ENCODE measurements at places on chromosomes 6 and 20. TPM values are rescaled to one million over a fixed set of nuclear protein-coding genes. Genes with fewer than 3 reads are reported as not detected.
A peak's percentile ranks its signal among the peaks of the same experiment; 100 is the strongest.

DNA sequence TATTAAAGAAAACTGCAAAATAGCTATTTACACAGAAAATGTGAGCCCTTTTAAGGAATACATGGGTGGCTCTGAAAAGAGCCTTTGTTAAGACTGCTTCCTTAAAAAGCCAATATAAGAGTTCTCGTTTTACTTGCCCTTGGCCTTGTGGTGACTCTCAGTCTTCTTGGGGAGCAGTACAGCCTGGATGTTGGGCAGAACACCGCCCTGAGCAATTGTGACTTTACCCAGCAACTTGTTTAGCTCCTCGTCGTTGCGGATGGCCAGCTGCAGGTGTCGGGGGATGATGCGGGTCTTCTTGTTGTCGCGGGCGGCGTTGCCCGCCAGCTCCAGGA lies 111.5 kb downstream of the HFE start:
- DNase-seq, result no peak

CFB gene
- 2.2 TPM for total RNA-seq

DNA sequence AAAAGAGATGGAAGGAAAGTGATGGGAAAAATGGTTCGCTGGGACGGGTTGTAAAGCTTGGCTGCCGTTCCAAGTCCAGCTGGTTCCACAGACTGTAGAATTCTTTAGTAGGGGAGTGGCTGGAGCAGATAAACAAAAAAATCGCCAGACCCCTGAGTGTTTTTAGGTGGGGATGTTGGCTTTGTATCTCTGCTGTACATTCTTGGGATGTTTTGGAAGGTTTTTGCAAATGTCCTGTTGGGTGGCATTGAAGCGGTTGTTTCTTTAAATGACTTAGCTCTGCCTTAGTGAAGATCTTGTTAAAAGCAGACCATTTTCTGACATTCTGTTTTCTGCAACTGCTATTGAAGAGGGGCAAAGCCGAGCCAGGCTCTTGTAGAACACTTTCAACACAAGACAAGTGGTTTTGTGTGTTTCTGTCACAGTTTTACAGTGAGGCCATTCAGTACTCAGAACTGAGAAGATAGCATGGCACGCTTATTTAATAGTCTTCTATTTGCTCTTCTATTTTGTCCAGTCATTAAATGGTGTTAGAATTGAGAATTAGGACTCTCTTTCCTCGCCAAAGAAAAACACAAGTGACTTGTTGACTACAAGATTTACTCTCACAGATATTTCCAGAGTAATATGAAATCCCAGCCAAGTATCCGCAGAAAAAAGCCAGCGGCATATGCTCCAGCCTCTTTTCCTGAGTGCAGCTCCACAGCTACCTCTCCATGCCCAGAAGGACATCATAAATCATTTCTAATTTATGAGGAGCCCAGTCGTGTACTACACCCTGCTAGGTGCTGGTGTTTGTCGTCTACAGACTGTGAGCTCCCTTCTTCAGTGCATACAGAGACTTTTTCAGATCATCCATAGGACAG lies 65.8 kb downstream of the PHACTR2 start:
- DNase-seq, result peak; percentile 28

DNA sequence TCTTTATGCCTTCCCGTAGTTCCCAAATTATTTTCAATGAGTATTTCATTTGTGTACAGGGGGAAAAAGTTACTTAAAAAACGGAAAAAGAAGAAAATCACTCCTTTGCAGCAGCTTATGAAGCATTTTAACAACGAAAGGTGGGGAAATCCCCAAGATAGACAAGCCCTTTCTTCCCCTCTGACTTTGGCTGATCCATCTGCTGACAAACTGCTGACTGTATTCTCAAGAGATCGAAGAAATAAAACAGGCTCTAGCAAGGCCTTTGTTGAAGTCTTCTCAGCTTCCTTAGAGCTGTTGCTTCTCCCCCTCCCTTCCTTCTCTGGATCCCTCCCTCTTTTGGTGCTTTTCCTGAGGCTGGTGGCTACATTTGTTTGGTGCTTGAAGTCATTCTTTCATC lies 325.2 kb downstream of the NRN1 start:
- no peak for DNase-seq

- no peak for DNase-seq
Measured at GRCh38 chr6:89703292-89703691, 64.7 kb upstream of the LYRM2 start.

DYNLT1 gene
- 133 TPM for total RNA-seq

ULBP2 gene
- total RNA-seq, result 7.4 TPM

SALL4 gene
- total RNA-seq, result not detected

DNA sequence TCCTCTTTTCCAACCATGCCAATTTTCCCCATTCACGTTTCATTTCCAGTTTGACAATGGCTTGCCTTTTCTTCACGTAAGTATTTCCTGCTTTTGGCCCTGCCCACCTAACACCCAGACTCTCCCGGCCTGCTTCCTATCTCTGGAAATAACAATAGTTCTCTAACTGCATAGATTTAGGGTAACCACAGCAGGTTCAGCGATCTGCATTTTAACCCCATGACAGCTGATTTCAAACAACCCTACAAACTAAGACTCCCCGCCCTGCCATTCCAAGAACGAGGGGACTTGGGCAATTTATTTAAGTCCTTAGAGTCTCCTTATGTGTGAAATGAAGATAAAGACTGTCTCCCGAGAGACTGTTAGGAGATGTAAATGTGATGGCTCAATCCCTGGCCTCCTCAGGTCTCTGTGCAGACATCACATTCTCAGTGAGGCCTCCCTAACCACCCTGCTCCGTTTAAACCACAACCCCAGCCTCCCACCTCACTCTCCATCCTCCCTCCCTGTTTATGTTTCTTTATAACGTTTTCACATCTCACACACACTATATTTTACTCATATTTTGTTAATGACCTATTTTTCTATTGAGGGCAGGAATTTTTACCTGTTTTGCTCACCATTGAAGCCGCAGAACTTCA lies 134.8 kb downstream of the GJA10 start:
- no peak for DNase-seq

- no peak for DNase-seq
Measured at GRCh38 chr6:119480961-119481497, 131.5 kb upstream of the MAN1A1 start.

DNA sequence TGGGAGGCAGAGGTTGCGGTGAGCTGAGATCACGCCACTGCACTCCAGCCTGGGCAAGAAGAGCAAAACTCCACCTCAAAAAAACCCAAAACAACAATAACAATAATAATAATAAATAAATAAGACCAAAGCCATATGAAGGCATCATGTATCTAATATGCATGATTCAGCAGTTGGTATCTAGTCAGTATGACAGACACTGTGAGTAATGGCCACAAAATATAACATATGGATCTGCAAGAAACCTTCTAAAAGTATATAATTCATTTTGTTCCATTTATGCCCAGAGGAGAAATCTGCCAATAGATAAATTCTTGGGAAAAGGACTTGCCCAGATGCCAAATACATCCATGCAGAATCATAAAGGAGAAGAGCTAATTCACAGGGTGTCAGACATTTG lies 252.3 kb downstream of the BTBD9 start:
- DNase-seq, result no peak

- no peak for DNase-seq
Measured at GRCh38 chr6:140237251-140237650, 862.8 kb upstream of the CITED2 start.

- no peak for DNase-seq
Measured at GRCh38 chr6:158233214-158233795, 65.2 kb downstream of the GTF2H5 start.

DNA sequence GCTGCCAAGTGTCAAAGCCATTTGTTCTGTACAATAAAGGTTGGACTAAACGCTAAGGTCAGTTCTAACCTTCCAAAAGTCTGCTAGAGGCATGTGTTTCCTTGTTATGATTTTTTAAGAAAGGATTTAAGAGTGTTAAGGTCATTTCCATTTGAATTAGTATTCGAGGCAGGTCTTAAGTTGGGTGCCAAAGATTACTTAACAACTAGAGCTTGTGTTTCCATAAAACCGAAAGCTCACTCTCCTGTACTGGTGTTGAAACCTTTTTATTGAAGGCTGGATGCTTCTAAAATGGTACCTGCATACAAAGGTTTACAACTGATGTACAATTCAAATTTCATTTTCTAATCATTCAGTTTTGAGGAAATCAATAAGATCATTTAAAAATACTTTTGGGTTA lies 82.4 kb downstream of the RNF144B start:
- no peak for DNase-seq

DNA sequence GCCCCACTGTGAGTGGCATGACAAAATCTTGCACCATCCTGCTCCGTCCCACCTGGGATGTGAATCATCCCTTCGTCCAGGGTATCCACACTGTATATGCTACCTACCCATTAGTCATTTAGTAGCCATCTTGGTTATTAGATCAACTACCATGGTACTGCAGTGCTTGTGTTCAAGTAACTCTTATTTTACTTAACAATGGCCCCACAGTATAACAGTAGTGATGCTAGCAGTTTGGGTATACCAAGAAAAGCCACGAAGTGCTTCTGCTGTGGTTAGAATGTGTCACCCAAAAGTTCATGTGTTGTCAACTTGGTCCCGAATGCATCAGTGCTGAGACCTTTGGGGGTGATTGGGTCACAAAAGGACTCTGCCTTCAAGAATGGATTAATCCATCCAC lies 11.7 kb downstream of the OSER1 start:
- no peak for DNase-seq

DNA sequence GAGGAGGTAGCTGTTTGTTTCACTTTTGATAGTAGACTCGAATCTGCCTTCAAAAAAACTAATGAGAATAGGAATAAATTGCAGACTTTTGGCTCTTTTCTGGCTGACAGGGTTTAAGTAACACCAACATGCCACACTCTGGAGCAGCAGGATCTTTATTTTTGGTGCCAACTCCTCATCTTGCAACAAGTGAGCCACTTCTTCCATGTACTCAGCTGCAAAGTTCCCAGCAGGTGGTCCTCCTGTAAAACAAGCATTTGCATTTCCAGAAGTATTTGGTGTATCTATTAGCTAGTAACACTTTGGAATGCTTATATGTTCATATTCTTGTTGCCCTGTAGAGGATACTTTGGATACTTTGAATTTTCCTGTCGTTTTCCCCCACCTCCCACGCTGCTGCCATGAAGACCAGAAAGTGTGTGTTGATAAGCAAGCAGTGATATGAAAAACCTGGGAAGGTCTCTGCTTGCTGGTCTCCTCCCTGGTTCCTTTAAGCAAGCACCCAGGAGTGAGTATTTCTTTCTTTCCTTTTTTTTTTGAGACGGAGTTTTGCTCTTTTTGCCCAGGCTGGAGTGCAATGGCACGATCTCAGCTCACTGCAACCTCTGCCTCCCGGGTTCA lies 1.0 kb downstream of the ARMH2 start:
- no peak for DNase-seq

DNA sequence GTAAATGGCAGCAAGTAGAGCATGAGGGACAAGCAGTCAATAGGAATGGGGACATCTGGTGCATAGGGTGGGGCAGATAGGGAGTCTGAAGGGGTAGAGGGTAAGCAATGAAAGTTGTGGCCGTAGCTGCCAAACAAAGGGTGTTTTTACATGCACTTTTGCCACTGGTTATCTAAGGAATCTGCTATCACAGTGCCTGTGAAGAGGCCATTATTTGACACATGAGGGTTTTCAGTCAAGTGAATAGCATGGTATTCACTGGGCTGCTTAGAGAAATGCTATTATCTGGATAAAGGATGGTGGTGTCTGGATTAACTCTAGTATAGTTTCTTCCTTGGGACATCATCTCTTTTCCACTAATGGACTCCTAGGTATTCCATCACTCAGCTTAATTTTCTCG lies 118.2 kb downstream of the CARMIL1 start:
- DNase-seq, result no peak

CRISP2 gene
- total RNA-seq, result not detected

DNA sequence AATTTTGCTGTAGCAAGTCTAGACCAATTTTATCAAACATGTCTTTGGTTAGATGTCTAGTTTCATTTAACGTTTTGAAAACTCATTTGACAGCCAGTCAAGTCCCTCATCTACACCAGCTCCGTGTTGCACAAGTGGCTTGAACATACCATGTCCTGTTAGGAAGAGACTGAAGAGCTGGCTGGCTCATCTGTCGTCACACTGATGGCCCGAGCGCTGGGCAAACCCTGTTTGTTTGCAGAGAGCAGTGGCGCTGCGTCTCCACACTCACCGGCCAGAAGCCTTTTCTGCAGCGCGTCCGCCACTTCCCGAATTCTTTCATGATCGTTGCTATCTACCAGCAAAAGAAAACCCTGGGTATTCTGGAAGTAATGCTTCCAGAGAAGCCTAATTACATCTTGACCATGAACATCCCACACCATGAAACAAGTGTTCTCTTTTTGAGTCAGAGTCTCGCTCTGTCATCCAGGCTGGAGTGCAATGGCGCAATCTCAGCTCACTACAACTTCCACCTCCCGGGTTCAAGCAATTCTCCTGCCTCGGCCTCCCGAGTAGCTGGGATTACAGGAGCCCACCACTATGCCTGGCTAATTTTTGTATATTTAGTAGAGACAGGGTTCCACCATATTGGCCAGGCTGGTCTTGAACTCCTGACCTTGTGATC lies 10.7 kb upstream of the TCFL5 start:
- no peak for DNase-seq

- no peak for DNase-seq
Measured at GRCh38 chr6:56657354-56657753, 14.7 kb upstream of the DST start.

DNA sequence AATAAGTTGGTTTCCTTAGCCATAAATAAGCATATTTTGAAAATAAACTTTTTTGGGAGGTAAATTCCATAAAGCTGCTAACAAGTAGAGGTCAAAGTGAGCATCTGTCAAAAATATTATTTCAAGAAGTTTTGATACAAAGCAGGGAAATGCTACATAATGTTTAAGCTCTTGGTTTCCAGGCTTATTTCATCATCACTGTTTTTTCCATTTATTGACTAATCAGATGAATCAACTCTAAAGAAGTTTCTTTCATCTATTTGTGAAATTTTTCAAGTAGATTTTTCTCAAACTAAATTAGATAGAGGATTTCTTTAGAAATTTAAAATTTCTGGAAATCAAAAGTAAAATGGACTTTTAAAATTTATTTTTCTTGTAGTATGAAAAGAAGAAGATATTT lies 89.5 kb upstream of the TBX18 start:
- no peak for DNase-seq

COL12A1 gene
- 37.5 TPM for total RNA-seq

- DNase-seq, result no peak
Measured at GRCh38 chr6:125945378-125946141, 11.0 kb upstream of the HINT3 start.
